ENCODE measurements at places on chromosomes 12 and 14.

GRCh38 chr14:67532998-67533753 is at the start of gene PLEKHH1:
Gene PLEKHH1, plus strand, starts transcription at chr14:67533290. Its CDS starts 8,578 bp downstream, at chr14:67541868.
- no peaks in the 10 kb centered on the region for H3K4me1 ChIP-seq
- peak within 1 kb of the TSS; percentile 54 for H3K4me3 ChIP-seq
- H3K36me3 ChIP-seq: no peaks in the 10 kb centered on the region
- DNase-seq: peak; percentile 15
- peaks cover 7% of the 10 kb centered on the region for H3K27me3 ChIP-seq
- H3K27ac ChIP-seq: no peak within 1 kb of the TSS

DNA sequence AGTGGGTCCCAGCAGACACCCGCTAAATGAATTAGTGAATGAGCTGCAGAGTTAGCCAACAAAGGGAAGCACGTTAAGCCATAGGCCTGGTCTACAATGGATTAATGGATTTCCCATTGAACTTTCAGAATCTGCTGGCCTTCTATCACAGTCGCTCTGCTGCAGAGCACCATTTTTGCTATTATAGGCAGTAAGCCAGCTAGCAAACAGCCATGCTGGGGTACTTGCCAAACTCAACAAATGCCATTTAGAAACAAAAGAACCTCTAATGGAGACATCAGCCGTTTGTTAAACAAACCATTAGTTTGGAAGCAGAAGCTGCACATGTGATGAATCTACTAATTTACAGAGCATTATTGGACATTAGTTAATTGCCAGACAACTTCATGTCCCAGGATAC is 181.1 kb upstream of the STXBP6 start:
- DNase-seq: no peak
- H3K36me3 ChIP-seq: no peaks in the 10 kb centered on the region
- no peak overlapping the region for H3K4me3 ChIP-seq
- no peaks in the 10 kb centered on the region for H3K27me3 ChIP-seq

DNA sequence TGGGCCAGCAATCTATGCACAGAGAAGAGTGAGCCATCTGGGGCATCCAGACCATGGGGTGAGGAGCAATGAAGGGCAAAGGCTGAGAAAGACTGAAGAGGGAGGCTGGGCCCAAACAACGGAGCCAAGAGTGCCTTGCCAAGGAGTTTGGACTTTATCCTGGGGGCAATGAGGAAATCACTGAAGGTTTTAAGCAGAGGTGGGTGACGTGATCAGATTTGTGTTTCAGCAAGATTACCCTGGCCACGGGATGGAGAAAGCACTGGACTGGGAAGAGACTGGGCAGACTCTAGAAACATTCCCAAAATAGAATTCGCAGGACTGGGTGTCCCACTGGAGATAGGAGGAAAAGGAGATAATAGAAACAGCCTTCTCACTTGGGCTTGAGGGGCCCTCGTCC is 65.3 kb downstream of the DPF3 start:
- H3K27ac ChIP-seq: no peak overlapping the region
- no peaks in the 10 kb centered on the region for H3K4me1 ChIP-seq
- DNase-seq: no peak
- no peaks in the 10 kb centered on the region for H3K36me3 ChIP-seq
- H3K4me3 ChIP-seq: no peak overlapping the region

GRCh38 chr12:75820848-75821578 is 210.6 kb downstream of the PHLDA1 start:
- H3K27ac ChIP-seq: no peak overlapping the region
- no peaks in the 10 kb centered on the region for H3K36me3 ChIP-seq
- H3K4me1 ChIP-seq: no peaks in the 10 kb centered on the region
- no peak for DNase-seq

DNA sequence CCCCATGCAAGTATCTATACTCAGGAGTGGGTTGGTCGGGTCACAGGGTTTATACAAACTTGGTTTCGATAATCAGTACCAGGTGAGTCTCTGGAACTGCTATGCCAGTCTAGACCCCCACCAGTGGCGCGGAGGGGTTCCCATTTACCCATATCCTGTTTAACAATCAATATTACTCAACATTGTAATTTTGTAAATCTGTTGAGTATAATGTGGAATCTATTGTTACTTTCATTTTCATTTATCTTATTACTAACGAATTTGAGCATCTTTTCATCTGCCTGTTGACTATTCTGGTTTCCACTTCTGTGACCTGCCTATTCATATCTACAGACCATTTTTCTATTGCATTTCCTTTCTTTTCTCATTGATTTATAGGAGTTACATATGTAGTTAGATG is 275.2 kb upstream of the CRY1 start:
- no peak for DNase-seq
- H3K4me3 ChIP-seq: no peak overlapping the region
- H3K36me3 ChIP-seq: no peaks in the 10 kb centered on the region

DNA sequence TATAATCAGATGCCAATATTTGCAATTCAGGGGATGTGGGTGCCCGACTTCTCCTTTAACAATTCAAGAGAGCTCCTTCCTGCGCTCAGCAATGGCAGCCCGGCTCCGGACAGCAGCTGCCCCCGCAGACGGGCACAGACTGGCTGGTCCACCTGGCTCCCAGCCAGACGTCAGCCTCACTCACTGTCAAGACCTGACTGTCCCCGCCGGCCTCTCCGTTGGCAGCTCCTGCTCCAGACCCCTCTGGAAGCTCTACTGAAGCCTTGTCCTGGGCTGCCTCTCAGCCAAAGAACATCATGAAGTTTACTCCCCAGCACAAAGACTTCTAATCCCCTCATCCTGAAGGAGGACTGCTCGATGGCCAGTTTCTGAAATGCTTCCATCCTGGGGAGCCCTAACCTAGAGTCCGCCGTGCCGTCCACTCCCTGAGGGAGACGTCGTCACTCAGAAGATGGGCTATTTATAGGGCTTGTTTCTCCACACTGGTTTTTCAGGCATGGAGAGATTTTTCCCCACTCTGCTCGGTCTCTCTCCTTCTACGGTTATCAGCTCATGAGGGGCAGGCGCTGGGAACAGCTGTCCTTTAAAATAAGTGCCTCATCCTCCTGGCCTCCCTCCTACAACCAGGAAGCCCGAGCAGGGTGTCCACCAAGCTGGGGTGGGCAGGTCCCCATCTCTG is 126.2 kb downstream of the RFLNA start:
- H3K4me3 ChIP-seq: no peak overlapping the region
- H3K27me3 ChIP-seq: no peaks in the 10 kb centered on the region
- no peaks in the 10 kb centered on the region for H3K4me1 ChIP-seq
- no peak overlapping the region for H3K27ac ChIP-seq
- no peak for DNase-seq
- peaks cover 65% of the 10 kb centered on the region for H3K36me3 ChIP-seq

DNA sequence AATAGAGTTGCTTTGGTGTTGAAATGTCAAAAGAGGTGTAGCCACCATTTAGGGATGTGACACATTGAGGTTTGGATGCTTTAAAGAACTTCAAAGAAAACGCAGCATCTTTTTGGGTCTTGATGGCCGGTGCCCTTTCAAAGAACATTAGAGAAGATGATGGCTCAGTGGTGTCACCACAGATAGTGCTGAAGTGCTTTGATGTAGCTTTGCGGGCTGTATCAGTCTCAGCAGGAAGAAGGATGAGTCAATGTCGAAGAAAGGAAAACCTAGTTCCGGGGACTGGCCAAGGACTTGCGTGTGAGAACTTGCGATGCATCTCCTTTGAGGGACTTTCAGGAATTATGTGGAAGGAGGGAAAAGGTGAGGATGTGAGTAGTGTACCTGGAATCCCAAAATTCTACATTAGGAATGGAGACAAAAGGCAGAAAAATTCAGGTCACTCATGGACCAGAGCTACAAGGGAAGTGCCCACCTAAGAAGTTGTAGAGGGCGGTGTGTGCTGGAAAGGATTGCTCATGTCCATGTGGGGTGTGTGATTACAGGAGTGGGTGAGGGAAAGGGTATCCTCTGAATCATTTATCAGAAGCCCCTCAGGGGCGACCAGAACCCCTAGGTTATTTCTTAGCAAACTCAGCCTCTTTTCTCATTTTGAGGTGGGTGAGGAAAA is 39.7 kb upstream of the GZMB start:
- no peaks in the 10 kb centered on the region for H3K36me3 ChIP-seq
- H3K27me3 ChIP-seq: no peaks in the 10 kb centered on the region
- H3K4me1 ChIP-seq: peaks cover 25% of the 10 kb centered on the region
- peak overlapping the region; percentile 61 for H3K27ac ChIP-seq

GRCh38 chr14:71444030-71444822 is 488.0 kb upstream of the RGS6 start:
- H3K4me1 ChIP-seq: no peaks in the 10 kb centered on the region
- H3K36me3 ChIP-seq: no peaks in the 10 kb centered on the region

- no peaks in the 10 kb centered on the region for H3K27me3 ChIP-seq
- H3K4me1 ChIP-seq: no peaks in the 10 kb centered on the region
- H3K27ac ChIP-seq: no peak overlapping the region
- DNase-seq: no peak
- H3K36me3 ChIP-seq: peaks cover 6% of the 10 kb centered on the region
Measured at GRCh38 chr12:113395119-113395518, 8.6 kb downstream of the SDS start.

GRCh38 chr14:23071244-23071920 is 14.1 kb upstream of the CDH24 start:
- peaks cover 54% of the 10 kb centered on the region for H3K36me3 ChIP-seq
- H3K27ac ChIP-seq: peak overlapping the region; percentile 70
- peaks cover 18% of the 10 kb centered on the region for H3K4me1 ChIP-seq

DNA sequence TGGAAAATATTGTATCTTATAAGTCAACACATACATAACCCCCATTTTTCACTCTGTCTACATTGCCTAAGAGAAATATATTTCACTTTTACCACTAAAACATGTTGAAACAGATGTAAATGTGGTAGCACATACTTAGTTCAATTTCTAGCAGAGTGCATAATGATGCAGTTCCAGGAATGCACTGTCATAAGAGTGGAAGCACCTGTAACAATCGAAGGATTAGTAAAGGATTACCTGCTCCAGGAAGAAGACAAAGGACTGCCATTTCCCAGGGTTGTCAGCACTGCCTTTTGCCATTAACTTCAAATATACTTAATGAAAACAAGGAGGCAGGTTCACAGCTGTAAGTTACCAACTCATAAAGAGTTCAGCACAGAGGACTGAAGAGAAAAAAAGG is 24.6 kb downstream of the DAD1 start:
- no peak for DNase-seq
- H3K4me3 ChIP-seq: no peak overlapping the region
- H3K4me1 ChIP-seq: peaks cover 91% of the 10 kb centered on the region
- no peaks in the 10 kb centered on the region for H3K27me3 ChIP-seq
- no peaks in the 10 kb centered on the region for H3K36me3 ChIP-seq

- no peaks in the 10 kb centered on the region for H3K4me1 ChIP-seq
- no peak overlapping the region for H3K27ac ChIP-seq
- DNase-seq: no peak
- no peaks in the 10 kb centered on the region for H3K27me3 ChIP-seq
Measured at GRCh38 chr14:73606271-73606670, 6.0 kb upstream of the ACOT6 start.

DNA sequence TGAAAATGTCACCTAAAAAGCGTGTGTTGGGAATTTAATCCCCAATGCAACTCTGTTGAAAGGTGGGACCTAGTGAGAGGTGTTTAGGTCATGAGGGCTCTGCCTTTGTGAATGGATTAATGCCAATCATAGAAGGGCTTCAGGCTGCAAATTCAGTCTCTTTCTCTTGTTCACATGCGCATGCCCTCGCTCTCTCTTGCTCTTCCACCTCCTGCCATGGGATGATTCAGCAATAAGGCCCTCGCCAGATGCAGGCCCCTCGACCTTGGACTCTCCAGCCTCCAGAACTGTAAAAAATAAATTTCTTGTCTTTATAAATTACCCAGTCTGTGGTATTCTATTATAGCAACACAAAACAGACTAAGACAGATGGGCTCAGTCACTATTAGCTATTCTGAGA is 55.4 kb downstream of the PLXNC1 start:
- no peak for DNase-seq
- H3K4me3 ChIP-seq: no peak overlapping the region
- H3K4me1 ChIP-seq: peaks cover 41% of the 10 kb centered on the region
- H3K36me3 ChIP-seq: no peaks in the 10 kb centered on the region

GRCh38 chr14:88825078-88825458 is 617 bp downstream of the TTC8 start:
- H3K27me3 ChIP-seq: no peaks in the 10 kb centered on the region
- peaks cover 10% of the 10 kb centered on the region for H3K4me1 ChIP-seq
- H3K4me3 ChIP-seq: peak overlapping the region; percentile 66
- no peak overlapping the region for H3K27ac ChIP-seq

DNA sequence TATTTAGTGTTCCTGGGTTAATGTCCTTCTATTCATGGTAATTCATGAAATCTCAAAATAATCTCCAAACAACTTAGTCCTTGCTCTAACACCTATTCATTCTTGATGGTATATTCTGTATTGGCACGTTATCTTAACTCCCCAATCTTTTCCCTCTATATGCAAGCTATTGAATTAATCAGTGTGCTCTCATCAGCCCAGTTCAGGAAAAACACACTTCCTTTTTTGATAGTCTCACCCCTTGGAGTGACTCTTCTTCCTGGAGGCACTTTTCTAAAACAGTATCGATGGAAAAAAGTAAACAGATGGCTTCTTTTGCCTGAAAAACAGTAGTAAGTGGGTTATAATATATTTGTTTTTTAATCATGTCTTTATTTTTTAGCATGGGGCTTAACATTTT is 28.6 kb downstream of the TULP3 start:
- DNase-seq: no peak
- H3K4me1 ChIP-seq: no peaks in the 10 kb centered on the region
- H3K36me3 ChIP-seq: peaks cover 6% of the 10 kb centered on the region
- no peak overlapping the region for H3K27ac ChIP-seq
- H3K27me3 ChIP-seq: no peaks in the 10 kb centered on the region
- no peak overlapping the region for H3K4me3 ChIP-seq

DNA sequence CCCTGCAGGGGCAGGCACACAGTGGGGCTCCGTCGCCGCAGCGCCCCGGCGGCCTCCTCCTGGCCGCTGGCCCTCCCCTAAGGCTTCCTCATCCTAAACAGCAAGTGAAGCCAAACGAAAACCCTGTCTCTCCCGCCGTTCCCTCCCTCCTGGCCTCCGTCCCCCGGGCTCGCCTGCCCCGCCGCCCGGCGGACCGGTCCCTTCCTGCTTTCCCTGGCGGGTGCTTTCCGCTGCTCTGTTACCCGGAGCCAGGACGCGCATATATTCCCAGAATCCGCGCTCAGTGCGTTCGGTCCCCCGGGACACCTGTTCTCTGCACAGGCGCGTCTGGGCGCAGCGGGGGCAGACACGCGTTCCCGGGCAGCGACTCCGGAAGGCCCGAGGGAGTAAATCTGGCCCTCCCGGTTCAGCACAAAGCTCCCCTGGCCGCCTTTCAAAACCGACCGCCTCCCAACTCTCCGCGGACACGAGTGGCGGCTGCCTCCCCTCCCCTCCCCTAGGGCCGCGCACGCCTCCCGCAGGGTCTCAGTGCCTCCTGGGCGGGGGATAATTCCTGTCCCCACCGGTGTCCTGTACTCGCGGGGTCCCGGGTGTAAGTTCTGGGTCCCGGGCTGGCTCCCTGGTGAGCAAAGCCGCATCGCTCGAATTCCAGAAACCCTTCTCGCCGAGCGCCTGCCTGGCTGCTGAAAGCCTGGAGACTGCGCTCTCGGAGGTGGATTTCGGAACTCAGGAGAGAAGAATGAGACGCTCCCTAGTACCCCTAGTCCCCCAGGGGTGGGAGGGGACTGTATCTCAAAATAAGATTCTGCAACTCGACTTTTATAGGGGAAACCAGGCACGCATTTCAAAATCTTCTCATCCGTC is 21.4 kb upstream of the CEP170B start:
- no peak overlapping the region for H3K4me3 ChIP-seq
- peaks cover 27% of the 10 kb centered on the region for H3K27me3 ChIP-seq
- DNase-seq: no peak
- H3K36me3 ChIP-seq: no peaks in the 10 kb centered on the region
- H3K27ac ChIP-seq: no peak overlapping the region

Measured in effector memory CD4-positive, alpha-beta T cell (primary cell).